Hair follicular keratinocyte (primary cell): ENCODE measurements at places on chromosomes 2 and 18. TPM values are rescaled to one million over a fixed set of nuclear protein-coding genes. Genes with fewer than 3 reads are reported as not detected.

E2F6 gene
- 6.9 and 8.8 TPM in 2 replicates for total RNA-seq

GRB14 gene
- total RNA-seq = 8.9 and 15.4 TPM in 2 replicates

GBX2 gene
- 0.23 and 1.3 TPM in 2 replicates for total RNA-seq

ZBTB7C gene
- total RNA-seq = 0.04 and 0.23 TPM in 2 replicates

IAH1 gene
- total RNA-seq = 79.5 and 84.0 TPM in 2 replicates

CGREF1 gene
- 1.1 and 2.7 TPM in 2 replicates for total RNA-seq
